ENCODE measurements at places on chromosomes 12 and 14.

GRCh38 chr12:57726884-57727757, 11.4 kb downstream of the AGAP2 start:
- DNase-seq: no peak

DNA sequence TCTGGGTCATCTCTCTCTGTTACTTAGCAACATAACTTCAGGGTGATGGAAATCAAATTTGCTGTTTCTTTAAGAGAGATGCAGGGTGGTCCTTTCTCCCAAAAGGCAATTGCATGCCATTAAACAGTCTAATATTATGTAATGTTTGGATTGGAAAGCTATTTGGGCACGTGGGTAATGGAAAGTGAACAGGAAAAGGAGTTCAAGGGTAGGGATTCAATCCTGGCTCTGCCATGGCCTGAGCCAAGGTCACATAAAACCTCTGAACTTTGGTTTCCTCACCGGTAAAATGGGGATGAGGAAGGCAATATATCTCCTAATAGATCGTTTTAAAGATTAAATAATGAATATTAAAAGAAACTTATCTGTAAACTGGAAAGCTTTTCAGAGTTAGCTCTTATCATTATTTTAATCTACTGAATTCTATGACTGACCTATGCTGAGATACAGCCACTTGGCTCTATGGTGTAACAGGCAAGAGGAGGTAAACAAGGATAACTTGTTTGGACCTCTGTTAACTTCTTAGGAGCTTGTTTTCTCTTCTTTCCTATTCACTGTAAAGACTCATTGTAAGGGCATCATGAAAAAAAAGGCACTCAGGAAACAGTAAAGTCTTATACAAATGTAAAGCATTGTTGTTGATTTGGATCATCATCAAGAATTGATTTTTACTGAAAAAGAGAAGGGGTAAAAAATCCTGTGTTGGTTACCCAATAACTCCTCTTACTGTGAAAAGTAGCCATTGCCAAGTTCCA, 55.7 kb upstream of the OVCH1 start:
- no peak for DNase-seq

- no peak for DNase-seq
Observed at GRCh38 chr12:88248606-88249005, 106.5 kb downstream of the TMTC3 start.

DNA sequence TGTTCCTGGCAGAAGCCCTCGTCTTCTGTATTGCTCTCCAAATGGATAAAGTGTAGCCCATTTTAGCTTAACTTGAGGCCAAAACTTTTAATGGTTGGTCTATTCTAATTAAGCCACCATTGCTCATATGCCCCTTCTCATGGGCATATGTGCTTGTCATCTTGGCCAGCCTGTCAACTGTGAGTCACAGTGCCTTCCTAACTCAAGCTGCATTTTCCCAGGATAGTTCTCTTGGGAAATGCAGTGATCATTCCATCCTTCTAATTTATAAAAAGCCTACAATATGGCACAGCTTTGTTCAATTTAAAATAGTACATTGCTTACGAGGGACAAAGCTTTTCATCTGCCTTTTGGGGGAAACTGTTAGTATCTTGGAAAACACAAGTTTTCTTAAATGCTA, 6.6 kb downstream of the PTHLH start:
- no peak for DNase-seq

DNA sequence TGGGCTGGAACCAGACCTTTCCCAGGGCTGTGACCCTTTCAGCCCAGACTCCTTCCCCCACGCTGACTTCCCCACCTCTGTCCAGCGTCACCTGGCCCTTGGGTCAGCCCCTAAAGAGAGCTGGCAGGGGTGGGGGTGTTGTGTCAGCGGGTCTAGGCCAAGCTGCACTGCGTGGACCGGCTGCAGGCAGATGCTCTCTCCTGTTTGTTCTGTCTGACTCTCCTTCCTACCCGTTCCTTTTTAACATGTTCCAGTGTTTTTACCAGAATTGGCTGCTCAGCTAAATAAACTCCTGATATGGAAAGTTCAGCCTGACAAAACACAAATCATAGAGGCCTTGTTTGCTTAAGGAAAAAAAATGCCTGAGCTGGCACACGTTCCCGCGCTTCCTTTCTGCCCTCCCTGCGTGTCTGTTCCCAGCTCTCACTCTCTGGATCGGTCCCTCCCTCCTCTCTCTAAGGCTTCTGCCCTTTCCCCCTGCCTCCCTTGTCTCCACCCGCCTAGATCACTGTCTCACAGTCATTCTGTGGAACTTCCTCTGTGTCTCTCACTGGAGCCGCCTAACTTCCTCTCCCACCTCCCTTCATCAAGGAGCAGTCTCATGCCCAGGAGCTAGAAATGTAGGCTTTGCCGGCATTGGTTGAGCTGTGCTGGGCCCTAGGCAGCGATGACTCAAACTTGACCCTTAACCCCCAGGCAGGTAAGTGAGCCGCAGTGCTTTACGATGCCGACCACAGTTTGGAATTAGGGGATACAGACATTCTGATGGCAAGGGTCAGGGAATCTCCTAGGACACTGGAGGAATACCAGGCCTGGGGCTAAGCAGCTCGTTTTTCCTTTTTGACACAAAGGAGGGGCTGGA, 15.5 kb upstream of the MLXIP start:
- peak; percentile 44 for DNase-seq

- DNase-seq: peak; percentile 90
Observed at GRCh38 chr12:19575337-19576243, 136.3 kb downstream of the AEBP2 start.

DNA sequence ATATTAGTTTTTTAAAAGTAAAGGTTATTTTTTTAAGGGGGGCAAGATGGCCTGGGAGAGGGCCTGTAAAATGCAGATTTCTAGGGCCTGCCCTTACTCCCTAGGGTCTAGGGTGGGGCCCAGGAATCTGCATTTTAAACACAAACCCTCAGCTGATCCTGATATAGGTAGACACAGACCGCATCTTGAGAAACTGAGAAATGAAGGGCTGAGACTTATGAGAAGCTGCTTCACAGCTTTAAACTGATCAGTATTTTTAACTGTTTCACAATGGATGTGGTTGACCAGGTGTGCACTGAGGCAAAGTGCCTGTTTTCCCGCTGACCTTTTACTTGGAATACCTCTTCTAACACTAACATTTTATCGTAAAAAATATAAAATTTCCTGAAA, 84.0 kb downstream of the CCDC88C start:
- no peak for DNase-seq
